ENCODE measurements at places on chromosomes 7 and 10.

DNA sequence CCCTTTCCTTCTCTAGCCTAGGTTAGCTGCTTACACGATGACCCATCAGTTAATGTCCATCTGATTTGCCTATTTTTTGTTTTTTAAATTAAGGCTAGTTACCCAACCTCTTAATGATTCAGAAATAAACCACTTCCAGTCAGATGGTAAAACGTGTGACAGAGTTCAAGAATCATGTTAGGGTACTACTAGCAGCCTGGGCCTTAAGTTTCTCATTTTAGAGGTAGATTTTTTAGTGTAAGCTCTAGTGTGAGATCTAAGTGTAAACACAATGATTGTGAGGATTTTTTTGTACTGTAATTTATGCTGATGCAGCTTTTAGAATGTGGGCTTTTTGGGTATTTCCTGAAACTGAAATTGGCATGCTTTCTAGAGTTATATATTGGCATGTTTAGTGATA, 130.0 kb downstream of the CDK14 start:
- no peak for DNase-seq

- peak; percentile 41 for DNase-seq
These were observed 55.8 kb upstream of the LANCL2 start for GRCh38 chr7:55309040-55309991.

- DNase-seq = no peak
These were observed 239.5 kb upstream of the FOXP2 start for GRCh38 chr7:114175125-114175524.

- no peak for DNase-seq
These were observed 21.0 kb downstream of the PIP4K2A start for GRCh38 chr10:22693371-22693784.

GRCh38 chr10:23001901-23002516, 74.2 kb downstream of the ARMC3 start:
- DNase-seq = no peak

DNA sequence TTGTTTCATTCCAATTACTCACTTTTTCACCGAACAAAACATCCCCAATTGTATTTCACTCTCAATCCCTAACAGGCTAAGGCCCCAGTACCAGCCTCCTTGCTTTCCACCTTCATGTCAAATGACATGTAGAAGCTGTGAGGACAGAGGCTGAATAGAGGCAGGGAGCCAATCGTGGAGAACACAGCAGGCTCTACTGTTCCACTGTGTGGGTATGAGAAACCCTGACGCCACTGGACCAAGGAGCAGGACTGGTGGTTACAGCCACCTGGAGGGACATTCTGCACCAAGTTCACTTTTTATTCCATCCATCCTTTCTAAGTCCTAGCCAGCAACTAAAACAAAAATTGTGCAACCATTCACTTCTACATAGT, 502.8 kb downstream of the SORCS1 start:
- no peak for DNase-seq

DNA sequence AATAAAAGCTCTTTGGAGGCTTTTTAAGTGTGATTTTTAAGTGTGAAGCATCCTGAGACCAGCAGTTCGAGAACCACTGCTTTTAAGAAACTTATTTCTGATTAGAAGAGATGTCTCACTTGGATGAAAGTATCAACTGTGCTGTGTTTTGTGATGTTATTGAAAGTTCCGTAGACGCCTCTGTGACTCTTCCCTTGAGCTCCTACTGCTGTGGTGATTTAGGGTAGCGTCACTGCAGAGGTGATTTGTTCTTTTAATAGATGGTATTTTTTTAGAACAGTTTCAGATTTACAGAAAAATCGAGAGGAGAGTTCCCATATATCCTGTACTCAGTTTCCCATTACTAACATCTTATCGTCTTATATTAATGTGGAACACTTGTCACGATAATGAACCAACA, 29.5 kb downstream of the FBH1 start:
- no peak for DNase-seq

- DNase-seq = no peak
These were observed 189.3 kb upstream of the SP4 start for GRCh38 chr7:21238400-21239116.

DNA sequence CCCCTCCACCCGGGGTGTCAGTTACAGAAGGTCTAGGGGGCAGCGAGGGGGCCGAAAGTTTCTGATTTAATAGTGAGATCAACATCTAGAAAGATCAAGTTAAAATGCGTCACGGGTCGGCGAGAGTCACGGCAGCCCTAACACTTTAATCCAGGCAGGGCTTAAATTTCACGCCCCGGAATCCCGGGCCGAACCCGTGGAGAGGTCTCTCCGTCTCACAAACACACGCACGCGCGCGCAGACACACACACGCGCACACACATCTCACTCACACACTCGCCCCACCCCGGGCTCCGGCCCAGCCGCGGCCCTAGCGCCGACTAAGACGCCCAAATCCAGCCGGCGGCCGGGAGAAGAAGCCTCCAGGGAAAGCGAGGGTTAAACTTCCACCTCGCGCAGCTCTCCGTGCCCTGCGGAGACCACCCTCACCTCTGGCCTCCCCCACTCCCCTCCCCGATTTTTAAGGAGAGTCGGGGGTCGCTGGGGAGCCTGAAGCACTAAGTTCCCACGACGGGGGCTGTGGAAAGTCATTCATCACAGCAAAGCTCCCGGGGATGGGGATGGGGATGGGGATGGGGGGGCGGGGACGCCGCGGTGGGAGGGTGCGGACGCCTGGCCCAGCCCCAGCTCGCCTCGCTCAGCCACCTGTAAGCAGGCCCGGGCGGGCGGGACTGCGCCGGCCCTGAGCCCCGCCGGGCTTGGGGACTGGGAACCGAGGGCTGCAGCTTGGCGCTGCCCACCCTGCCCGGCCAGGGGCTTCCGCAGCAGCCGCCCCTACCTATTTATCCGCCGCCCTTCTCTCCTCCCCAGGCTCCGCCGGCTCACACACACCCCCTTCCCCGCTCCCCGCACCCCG, 1.6 kb downstream of the PDGFA start:
- no peak for DNase-seq

GRCh38 chr10:31149835-31150512, 118.3 kb upstream of the ZNF438 start:
- DNase-seq = no peak

DNA sequence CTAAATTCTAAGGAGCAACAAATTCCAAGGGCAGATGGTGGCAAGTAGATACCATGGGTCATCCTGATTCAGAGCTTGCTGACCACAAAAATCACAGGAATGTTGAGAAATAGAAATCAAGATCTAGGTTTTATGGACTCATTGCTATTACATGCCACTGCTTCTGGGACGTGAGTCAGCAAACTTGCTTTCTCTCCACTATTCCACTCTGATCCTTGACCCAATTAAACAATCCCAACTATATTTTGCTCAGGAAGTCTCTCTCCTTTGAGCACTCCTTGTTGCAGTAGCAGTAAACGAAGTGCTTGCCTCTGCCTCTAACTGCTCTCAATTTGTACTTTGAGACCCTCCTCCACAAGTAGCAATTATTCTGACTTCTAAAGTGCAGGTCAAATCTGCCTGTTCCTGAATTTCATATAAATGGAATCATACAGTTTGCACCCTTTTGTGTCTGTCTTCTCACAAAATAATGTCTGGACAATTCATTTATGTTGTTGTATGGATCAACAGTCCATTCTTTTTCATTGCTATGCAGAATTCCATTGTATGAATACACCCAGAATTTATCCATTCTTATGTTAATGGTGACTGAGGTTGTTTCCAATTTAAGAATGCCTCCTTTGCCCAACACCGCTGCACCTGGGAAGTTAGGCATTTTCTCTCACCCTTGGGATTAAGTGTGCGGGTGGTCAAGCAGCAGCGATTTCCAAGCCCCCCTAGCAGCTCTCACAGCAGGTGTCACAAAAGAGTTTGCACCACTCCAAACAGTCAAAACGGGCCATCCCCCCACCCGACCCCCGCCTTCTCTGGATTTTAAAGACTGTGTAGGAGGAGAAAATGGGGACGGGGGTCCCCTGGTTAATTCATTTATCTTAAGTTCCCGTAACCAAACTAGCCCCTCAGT, 35.9 kb downstream of the ACSM6 start:
- no peak for DNase-seq

DNA sequence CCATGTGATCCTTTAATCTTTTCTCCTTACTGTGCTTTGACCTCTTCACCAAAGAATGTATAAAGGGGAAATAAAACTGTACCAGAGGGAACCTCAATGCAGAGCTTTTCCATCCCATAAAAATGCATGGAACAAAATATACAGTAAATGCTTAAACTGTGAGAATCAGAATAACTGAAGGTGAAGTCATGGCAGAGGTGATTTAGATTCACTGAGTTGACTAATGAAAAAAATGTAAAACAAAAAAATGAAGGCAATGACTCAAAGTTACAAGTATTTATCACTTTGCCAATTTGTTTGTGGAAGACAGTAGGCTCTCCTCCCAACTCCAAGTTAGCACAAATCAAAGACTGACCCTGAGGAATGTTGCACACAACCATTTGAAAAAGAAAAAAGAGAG, 1331.6 kb upstream of the SORCS1 start:
- DNase-seq = no peak

DNA sequence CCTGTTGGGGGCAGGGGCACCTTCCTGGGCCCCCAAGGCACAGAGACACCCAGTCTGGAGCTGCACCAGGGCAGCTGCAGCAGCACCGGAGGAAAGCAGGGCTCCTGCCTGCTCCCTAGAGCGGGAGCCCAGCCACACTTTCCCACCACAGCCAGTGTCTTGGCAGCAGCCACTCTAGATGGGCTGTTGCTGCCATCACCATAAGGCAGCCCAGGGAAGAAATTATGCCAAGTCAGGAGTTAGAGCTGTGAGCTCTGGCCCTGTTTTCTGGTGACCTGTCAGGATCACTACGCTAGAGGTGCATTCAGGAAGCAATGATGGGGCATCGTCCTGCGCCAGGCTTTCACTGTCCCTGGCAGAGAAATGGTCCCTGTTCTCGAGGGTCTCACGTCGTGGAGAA, 38.0 kb upstream of the ZNRF2 start:
- no peak for DNase-seq

DNA sequence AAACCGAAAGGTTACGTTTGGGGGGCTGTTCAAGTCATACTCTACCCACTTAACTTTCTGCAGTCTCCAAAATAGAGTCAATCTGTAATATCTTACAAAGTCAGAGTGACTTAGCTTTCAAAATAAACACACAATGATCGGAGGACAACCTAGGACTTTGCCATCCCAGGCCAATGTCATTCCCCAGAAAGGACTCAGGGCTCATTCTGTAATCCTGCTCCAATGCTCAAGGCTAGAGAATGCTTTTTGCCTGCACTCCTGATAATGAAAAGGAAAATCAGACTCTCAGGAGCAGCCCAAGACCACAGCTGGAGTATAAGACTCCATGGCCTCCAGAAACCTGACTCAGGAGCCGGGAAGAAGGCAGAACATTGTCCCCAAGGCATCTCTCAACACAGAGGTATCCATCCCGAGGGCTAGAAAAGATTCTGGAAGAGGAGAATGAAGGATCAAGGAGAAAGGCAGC, 28.5 kb upstream of the ASCC1 start:
- no peak for DNase-seq

DNA sequence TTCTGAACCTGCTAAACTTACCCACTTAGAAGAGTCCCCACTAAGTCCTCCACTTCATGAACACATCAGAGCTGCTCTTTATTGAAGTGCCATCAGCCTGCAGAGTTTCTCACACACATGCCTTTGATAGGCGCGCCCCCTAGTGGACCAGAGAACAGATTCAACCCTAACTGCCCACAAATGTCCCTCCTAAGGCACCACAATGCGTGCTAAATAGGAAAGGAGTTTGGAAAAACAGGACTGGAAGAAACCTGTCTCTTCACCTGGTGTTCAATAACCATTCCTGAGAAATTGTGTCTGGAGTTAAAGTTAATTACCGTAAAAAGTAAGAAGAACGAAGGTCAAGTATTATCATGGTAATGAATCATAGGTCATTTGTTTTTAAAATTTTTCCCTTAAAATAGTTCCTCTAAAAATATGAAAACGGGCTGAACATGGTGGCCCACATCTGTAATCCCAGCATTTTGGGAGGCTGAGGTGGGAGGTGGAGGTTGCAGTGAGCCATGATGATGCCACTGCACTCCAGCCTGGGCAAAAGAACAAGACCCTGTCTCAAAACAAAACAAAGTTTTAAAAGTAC, 249.7 kb downstream of the ELMO1 start:
- peak; percentile 66 for DNase-seq

DNA sequence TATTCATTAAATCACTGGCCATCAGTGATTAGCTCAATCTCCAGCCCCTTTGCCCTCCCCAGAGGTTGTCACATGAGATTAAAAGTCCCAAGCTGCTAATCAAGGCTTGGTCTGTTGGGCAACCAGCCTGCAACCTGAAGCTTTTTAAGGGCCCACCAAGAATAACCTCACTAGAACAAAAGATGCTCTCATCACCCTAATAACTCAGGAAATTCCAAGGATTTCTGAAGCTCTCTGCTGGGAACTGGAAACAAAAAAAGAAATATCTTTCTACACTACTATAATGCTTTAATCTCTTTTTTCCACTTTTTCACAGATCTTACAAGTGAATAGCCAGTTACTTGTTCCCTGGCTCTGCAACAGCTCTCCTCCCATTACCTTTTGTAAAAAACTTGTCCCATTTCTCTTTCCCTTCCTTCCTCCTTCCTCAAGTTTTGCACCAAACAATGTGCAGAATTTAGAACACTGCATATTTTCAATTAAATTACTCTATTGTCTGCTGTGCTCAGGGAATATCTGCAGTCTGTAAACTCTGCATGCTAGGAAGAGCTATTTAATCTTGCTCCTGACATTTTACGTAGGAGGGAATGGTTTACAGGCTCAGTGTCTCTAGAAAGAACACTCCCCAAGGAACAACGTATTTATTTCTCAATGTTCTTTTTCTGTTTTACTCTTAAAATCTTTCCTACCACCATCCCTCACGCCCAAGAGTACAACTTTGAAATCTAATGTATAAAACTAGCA, 169.1 kb downstream of the IMMP2L start:
- no peak for DNase-seq

- DNase-seq = no peak
These were observed 231.0 kb downstream of the DIP2C start for GRCh38 chr10:458421-458851.

- no peak for DNase-seq
These were observed 186.8 kb downstream of the COBL start for GRCh38 chr7:51129527-51130472.

GRCh38 chr7:158751199-158751598, 46.6 kb upstream of the NCAPG2 start:
- no peak for DNase-seq

GRCh38 chr7:29274146-29275017, 79.8 kb downstream of the CHN2 start:
- no peak for DNase-seq

DNA sequence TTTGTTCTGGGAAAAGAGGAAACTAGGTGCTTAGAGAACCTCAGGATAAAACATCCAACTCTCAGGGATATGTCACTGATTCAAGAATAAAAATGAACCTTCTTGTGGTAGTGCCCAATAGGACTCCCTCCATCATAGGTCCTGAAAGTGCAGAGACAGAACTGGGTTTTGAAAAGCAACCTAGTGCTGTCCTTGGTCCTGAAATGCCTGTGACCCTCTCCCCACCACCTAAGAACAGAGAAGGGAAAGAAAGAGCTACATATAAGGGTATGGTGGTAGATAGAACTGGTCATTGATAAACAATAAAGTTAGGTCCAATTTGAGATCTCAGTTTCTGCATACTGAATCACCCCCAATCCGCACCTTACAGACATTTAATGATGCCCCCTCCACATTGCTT, 953.3 kb downstream of the XPNPEP1 start:
- DNase-seq = no peak

Measured in activated CD4-positive, alpha-beta T cell treated with anti-CD3 and anti-CD28 coated beads, Interleukin-2, amount 50 U/mL, for 24 hours (primary cell).